ENCODE measurements at places on chromosomes 1 and 21. TPM values are rescaled to one million over a fixed set of nuclear protein-coding genes. Genes with fewer than 3 reads are reported as not detected.
A peak's percentile ranks its signal among the peaks of the same experiment; 100 is the strongest.

DNA sequence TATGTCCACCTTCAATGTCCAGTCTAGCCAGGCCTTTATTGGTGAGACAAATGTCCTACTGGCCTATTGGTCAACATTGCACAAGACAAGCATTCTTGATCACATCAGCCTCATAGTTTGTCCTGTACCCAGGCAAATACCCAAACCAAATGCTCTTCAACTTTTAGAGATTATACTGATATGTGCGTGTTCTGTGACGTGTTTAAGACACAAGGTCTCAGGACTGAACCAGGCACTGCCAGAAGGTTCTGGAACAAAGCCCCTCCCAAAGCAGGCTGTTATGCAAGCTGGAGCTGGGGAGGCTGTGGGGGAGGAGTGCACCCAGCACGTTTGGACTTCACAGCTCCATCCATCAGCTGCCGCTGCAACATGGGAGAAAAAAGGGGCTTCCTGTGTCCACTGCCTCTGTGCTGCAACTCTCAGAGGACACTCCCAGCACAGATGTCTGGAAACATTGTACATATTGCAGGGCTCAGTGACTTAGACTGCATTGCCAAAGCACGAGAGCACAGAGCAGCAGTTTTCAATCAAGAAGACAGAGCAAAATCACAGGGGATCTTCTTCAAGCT, 45.9 kb downstream of the NID1 start:
- no peak overlapping the region for H3K4me3 ChIP-seq
- H3K27ac ChIP-seq, result peak overlapping the region; percentile 73
- H3K4me1 ChIP-seq, result no peaks in the 10 kb centered on the region
- peaks cover 37% of the 10 kb centered on the region for H3K36me3 ChIP-seq
- DNase-seq, result no peak

DNA sequence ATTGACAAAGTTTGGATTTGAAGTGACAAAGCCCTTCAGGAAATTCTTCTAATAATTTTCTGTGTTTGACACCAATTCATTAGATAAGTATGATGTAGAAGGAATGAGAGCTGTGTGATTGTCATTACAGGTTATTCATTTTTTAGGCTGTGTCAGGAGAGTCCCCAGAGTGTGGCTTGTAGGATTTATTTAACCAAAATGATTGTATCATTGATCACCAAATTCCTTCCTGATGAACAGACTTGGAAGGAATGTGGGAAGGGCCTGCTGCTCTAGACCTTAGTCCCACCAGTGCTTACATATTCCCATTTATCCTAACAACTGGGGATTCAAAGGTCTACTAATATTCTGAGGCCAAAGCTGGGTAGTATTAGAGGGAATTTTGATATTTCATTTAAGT, 383.3 kb upstream of the KAZN start:
- no peaks in the 10 kb centered on the region for H3K4me1 ChIP-seq
- H3K4me3 ChIP-seq, result no peak overlapping the region
- DNase-seq, result no peak
- no peaks in the 10 kb centered on the region for H3K36me3 ChIP-seq
- no peaks in the 10 kb centered on the region for H3K27me3 ChIP-seq

GRCh38 chr1:18480315-18481189, at the start of gene KLHDC7A:
KLHDC7A (plus strand) TSS chr1:18480930; CDS start chr1:18480982, 52 bp downstream.
- H3K27me3 ChIP-seq, result peaks cover 66% of the 10 kb centered on the region
- H3K4me3 ChIP-seq, result no peak within 1 kb of the TSS
- H3K4me1 ChIP-seq, result peaks cover 7% of the 10 kb centered on the region
- H3K27ac ChIP-seq, result no peak within 1 kb of the TSS
- H3K36me3 ChIP-seq, result no peaks in the 10 kb centered on the region
- DNase-seq, result peak; percentile 64

DNA sequence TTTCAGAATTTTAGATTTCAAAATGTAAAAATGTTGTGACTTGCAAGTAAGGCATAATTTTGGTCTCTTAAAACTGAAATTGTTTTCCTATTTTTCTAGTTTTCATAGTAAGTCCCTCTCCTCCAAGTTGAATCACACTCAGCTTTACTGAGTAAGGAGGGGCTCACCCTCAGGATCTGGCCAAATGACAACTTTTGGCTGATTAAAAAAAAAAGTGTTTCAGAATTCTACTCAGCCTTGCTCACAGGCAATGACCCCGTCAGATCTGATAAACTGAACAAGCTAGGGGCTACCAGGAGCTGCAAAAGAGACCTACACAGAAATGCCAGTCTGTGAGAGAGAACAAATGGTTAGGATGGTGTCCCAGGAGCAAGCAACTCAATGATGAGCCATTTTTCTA, 159.8 kb downstream of the PBX1 start:
- H3K4me1 ChIP-seq, result peaks cover 50% of the 10 kb centered on the region
- no peaks in the 10 kb centered on the region for H3K27me3 ChIP-seq
- H3K36me3 ChIP-seq, result no peaks in the 10 kb centered on the region
- no peak overlapping the region for H3K27ac ChIP-seq

DNA sequence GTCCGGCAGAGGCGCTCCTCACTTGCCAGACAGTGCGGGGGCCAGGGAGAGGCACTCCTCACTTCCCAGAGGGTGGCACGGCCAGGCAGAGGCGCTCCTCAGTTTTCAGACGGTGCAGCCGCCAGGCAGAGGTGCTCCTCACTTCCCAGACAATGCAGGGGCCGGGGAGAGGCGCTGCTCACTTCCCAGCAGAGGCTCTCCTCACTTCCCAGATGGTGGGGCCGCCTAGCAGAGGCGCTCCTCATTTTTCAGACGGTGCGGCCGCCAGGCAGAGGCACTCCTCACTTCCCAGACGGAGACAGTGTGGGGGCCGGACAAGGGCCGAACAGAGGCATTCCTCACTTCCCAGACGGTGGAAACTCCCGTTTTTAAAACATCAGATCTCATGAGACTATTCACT, 238.4 kb upstream of the CACYBP start:
- no peak for DNase-seq
- no peaks in the 10 kb centered on the region for H3K27me3 ChIP-seq
- H3K4me3 ChIP-seq, result no peak overlapping the region
- H3K27ac ChIP-seq, result no peak overlapping the region

GRCh38 chr1:117708323-117709248, 102.7 kb downstream of the TENT5C start:
- no peak overlapping the region for H3K27ac ChIP-seq
- DNase-seq, result no peak
- H3K36me3 ChIP-seq, result no peaks in the 10 kb centered on the region
- H3K27me3 ChIP-seq, result no peaks in the 10 kb centered on the region
- H3K4me3 ChIP-seq, result no peak overlapping the region

- no peaks in the 10 kb centered on the region for H3K4me1 ChIP-seq
- no peaks in the 10 kb centered on the region for H3K27me3 ChIP-seq
- H3K4me3 ChIP-seq, result no peak overlapping the region
- no peaks in the 10 kb centered on the region for H3K36me3 ChIP-seq
- DNase-seq, result no peak
Measured at GRCh38 chr1:40594187-40594531, 62.7 kb downstream of the ZNF684 start.

DNA sequence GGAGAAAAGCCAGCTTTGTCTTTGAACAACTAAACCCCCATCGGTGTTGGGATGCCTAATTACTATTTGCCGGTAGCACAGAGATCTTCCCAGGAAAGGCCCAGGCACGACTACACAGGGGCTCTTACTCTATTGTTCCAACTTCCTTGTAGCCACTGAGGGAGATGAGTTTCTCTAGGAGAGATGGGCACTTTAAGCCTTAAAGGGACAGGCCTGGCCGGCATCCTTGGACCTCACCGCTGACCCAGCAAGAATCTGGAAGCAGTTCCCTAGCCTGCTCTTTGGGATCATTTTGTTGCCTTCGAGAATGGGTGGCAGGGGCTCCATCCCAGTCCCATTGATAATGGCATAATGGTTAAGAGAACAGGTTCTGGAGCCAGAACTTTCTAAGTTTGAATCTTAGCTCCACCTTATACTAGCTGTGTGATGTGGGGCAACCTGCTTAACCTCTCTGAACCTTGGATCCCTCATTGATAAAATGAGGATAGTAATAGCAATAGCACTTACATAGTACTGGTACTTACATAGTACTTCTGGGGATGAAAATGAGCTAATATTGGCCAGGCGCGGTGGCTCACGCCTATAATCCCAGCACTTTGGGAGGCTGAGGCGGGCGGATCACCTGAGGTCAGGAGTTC, 239.1 kb upstream of the TMEM51 start:
- H3K4me3 ChIP-seq, result no peak overlapping the region
- peaks cover 43% of the 10 kb centered on the region for H3K4me1 ChIP-seq
- H3K27ac ChIP-seq, result peak overlapping the region; percentile 73

DNA sequence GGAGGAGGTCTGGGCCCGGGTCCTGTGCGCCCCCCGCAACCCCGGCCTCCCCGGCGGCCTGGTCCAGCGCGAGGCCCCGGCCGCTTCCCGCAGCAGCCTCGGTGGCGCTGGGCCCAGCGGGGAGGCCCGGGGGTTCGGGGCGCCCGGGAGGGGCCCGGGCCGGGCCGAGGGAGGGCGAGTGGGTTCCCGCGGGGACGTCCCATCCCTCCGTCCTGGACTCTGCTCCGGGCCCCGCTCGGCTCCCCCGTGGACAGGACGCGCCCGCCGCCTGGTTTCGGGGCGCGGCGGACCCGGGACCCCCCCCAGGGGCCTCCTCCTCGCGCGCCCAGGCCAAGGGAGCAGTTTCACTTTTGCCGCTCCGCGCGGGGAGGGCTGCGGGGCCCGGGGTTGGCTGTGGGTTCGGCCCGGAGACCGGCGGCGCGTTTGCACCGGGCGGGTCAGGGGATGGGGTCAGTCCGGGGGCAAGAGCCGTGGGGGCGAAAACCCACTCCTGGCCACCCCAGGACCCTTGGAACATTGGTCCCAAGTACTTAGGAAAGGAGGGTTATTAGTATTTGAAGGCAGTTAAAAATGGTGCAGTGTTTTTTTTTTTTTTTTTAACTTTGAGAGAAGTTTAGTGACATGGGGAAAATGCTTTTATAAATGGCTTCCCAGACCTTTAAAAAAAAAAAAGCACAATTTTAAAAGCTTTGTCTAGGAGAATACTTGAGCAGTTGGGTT, 677 bp downstream of the AGPAT3 start:
- peak overlapping the region; percentile 95 for H3K27ac ChIP-seq
- no peaks in the 10 kb centered on the region for H3K36me3 ChIP-seq
- peaks cover 67% of the 10 kb centered on the region for H3K4me1 ChIP-seq
- H3K4me3 ChIP-seq, result peak overlapping the region; percentile 83
- DNase-seq, result peak; percentile 91

Gene GBP6
- total RNA-seq, result 0.30 TPM

Gene PSRC1
- 2.1 TPM for total RNA-seq

DNA sequence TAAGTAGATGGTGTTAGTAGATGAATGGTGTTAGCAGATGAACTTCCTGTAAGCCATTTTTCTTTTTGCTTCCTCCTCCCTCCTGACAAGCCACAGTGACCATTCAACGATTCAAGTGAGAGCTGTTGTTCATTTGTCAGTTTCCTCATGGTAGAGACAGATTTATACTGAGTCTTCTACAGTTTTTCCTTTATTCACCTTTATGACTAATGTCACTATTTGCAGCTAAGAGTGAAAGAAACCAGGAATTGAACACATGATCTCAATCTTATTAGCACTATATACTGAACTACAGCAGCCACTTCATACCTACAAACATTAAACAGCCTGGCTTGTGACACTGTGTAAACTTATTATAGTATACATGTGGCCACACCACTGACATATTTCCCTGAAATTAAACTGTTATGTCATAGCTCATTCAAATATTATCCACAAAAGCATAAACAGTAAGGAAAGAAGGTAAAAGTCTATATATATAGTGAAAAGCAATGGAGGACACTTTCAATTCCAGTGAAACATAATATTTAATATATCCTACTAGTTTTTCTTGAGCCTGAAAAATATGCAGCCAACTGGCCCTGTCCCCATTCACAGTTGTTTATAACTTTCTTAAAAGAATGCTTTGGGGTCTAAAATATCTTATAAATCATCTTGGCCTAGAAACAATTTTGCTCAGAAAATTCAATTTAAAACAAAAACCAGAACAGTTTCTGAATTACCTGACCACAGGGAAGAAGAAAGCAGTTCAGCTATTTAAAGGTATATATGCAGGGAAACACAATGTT, 566.9 kb upstream of the ZRANB2 start:
- H3K27ac ChIP-seq, result no peak overlapping the region
- no peaks in the 10 kb centered on the region for H3K27me3 ChIP-seq
- DNase-seq, result no peak
- H3K36me3 ChIP-seq, result no peaks in the 10 kb centered on the region
- no peak overlapping the region for H3K4me3 ChIP-seq

Gene TMEM81
- total RNA-seq, result 3.4 TPM

Gene OR2L8
- 2.8 TPM for total RNA-seq

Gene GSTM5
- 13.1 TPM for total RNA-seq

DNA sequence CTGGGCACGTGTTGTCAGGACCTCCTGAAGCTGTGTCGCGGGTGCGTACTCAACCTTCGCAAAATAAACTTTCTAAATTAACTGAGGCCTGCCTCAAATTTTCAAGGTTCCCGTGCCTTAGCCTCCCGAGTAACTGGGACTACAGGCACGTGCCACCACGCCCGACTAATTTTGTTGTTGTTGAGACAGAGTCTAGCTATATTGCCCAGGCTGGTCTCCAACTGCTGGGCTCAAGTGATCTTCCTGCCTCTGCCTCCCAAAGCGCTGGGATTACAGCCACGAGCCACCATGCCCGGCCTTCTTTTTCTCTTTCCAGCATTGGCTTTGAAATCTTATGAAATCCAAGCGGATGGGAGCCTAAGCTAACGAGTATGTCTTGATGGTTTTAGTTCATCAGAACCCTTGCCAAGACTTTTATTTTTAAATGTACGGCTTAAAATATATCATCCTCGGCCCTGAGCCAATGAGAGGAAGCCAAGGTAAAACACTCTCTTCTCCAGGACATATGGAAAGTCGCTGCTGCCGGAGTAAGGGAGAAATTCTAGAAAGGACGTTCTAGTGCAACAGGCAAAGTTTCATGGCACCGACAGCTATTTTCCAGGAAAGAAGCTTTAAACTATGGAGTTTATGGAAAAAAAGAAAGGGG, 12.7 kb upstream of the ERVH48-1 start:
- no peak overlapping the region for H3K4me3 ChIP-seq
- no peak overlapping the region for H3K27ac ChIP-seq
- no peaks in the 10 kb centered on the region for H3K27me3 ChIP-seq
- DNase-seq, result peak; percentile 33
- H3K36me3 ChIP-seq, result no peaks in the 10 kb centered on the region

- no peaks in the 10 kb centered on the region for H3K36me3 ChIP-seq
- no peak for DNase-seq
- H3K4me3 ChIP-seq, result no peak overlapping the region
- no peaks in the 10 kb centered on the region for H3K27me3 ChIP-seq
- H3K4me1 ChIP-seq, result no peaks in the 10 kb centered on the region
Measured at GRCh38 chr1:238052496-238053266, 162.0 kb upstream of the ZP4 start.
